ENCODE measurements at places on chromosomes 3 and 15. TPM values are rescaled to one million over a fixed set of nuclear protein-coding genes. Genes with fewer than 3 reads are reported as not detected.
A peak's percentile ranks its signal among the peaks of the same experiment; 100 is the strongest.

DNA sequence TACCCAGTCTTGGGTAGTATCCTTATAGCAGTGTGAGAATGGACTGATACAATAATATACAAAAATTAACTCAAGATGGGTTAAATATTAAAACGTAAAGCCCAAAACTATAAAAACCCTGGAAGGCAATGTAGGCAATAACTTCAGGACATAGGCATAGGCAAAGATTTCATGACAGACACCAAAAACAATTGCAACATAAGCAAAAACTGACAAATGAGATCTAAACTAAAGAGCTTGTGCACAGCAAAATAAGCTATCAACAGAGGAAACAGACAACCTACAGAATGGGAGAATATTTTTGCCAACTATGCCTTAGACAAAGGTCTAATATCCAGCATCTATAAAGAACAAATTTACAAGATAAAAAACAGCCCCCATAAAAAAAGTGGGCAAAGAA, 204.8 kb upstream of the CCDC54 start:
- DNase-seq = no peak

DNA sequence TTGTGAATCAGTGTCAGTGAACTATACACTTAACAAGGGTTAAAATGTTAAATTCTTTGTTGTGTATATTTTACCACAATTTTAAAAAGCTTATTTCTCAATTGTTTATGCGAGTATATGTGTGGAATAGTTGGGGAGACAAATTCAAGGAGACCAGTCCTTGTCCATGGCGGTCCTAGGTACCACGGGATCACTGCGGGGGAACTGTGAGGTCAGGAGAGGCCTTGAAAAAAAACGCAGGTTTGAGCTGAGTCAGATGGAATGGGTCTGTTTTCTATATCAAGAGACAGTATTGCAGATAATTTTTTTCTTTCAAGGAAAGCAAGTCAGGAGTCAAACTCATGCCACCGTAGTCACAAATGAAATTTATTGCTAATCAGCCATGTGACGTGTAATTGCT, 18.5 kb downstream of the IGF1R start:
- no peak for DNase-seq

DOCK3 gene
- 0.17 TPM for total RNA-seq

TRIM71 gene
- total RNA-seq = not detected

DNA sequence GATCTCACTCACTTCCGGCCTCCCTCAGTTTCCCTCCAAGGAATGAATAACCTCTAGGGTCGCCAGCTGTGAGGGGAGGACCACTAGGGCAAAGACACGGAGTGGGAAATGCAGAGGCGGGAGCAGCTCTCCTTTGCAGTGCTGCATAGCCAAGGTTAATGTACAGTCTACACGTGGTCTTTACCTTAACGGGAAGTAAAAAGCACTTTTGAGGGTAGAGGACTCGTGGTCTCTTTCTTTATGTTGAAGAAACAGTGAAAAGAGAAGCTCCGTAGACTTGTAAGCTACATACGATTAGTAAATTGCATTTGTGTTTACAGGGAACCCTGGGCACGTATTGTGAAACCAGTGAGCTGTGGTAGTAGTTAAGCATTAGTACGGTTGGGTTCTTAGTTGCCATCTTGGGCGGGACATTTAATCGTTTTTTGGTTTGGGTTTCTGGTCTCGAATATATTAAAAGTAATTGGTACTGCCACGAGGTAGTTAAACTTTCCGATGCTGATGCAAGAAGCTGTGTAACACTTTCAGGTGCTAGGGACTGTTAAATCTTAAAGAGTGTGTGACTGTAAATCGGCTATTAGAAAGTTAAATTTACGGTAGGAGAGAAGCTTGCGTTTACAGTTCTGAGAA, 828 bp downstream of the U2SURP start:
- DNase-seq = no peak

GRCh38 chr3:139299261-139300132, 44.3 kb upstream of the MRPS22 start:
- DNase-seq = no peak

GRCh38 chr15:50148362-50148963, 29.4 kb upstream of the ATP8B4 start:
- no peak for DNase-seq

GPR171 gene
- 1.5 TPM for total RNA-seq

CP gene
- total RNA-seq = 13.4 TPM

TMEM212 gene
- not detected for total RNA-seq

DNA sequence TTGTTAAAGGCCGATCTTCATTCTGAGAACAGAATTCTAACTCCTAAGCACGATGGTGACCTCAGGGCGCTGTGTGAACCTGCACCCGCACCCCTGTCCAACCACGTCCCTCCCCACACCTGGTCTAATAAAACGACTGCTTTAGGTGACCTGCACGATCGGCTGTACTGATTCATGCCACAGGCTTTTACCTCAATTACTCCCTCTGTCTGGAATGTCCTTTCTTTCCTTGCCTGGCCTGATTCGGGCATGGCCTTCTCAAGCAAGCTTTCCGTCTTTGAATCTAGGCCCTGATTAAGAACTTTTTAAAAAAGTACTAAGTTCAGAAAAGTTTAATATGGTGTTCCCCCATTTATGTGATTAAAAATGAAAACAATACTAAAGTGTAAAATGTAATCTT, 842 bp upstream of the U2SURP start:
- no peak for DNase-seq

BFSP2 gene
- not detected for total RNA-seq

TNNC1 gene
- 0.60 TPM for total RNA-seq

DNA sequence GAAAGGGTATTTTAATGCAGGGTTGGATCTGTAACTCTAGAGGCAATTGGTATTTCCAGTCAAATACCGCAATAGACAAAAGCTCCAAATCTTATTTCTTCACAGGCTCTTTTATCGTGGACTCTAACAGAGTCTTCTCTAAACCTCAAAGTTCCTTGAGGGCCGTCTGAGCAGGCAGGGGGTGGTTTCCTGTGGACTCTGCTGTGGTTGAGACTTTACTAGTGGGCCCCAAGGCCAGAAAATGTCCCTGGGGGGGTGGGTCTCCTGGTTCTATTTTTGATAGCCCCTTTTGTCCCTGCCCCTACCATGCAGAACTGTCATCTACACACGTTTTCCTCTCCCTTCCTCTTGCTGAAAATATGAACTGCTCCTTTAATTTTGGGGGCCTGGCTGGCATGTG, 80.1 kb downstream of the ASB7 start:
- DNase-seq = no peak

GRCh38 chr3:159739969-159740368, 248.7 kb upstream of the IL12A start:
- no peak for DNase-seq

DNA sequence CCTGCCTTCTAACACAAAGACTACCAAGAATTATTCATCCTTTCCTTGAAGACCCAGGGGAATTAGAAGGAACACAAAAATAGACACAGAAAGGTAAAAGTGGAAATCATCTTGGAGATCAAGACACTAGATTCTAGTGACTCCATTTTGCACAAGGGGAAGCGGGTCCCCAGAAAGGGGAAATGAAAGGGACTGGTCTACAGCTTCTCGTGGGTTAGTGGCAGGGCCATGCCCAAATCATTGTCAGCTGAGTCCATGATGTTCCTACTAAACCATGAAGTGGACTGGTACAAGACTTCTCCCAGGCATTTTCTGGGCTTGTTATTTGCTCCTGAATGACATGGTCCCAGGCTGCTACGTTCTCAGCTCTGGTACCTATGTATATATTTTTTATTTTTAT, 230.7 kb upstream of the TPRG1 start:
- DNase-seq = peak; percentile 31

DNA sequence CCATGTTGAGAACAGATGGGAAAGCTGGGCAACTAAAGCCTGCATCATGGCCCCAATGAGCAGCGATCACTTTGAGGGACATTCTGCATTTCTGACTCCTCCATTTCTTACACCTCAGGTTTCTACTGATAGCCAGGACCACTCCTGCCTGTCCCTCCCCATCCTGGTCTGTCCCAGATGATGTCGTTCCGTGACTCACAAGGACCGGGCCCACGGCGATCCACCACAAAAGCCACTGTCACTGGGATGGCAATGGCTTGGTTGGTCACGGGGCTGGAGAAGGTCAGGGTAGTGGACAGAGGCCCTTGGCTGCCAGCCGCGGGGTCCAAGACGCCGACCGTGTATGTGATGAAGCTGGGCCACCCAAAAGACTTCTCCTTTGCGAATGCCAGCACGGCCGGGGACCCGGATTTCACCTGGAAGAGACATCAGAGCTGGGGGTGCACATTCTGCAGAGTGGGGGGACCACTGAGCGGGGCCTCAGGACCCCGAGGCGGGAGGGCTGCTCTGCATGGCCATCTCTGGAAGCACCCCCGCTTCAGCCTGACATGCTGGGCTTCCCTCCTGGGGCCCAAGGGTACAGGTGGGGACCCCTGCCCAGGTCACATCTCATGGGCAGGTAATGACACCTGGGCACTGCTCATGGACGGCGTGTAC, 100.4 kb downstream of the NUP210 start:
- no peak for DNase-seq

PRRT3 gene
- 1.0 TPM for total RNA-seq

DNA sequence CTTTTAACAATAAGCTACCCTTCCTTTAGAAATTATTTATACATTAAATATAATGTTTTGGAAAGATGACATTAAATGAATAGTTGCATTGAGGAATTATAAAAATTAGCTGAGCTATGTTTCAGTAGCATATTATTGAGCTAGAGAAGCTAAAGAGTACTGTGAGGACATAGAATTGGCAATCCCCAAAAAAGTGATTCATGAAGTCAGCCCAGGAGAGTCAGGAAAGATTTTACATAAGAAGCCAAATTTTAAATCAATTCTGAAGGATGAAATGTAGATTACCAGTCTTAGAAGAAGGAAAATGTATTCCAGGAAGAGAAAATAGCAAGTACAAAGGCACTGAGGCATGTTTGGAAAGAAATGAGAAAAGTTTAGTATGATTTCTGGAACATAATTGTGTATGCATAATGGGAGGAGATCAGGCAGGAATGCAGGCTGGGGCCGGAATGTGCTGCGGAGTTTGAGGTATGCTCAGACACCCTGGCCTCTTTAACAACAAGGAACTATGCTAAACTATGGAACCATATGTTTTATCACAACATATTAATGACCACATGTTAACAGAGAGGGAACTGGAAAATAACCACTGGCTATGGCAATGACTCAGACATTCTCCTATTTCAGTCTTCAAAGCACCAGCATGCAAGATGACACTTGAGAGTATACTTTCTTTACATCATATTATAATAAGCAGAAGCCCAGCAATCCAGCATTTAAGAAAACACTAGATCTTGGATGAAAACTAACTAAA, 103.3 kb upstream of the COL8A1 start:
- DNase-seq = no peak

DNA sequence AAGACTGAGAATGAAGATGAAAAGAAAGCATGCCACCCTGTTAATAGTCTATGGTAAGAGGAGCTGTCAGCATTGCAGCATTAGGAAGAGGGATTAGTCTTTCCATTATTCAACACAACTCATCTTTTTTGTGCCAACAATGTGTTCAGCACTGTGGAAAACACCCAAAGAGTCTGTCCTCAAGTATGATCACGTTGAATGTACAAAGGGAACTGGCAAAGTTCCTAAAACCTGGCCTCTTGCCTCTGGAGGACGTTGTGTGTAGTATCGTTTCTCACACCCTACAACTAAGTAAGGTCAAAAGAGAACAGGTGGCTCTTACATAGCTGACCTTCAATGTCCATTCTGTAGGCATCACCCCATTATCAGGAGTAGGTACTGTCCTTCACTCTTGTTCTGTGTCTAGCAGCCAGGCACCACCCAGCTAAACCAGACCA, 147.9 kb upstream of the THBS1 start:
- no peak for DNase-seq

MUC20 gene
- 112 TPM for total RNA-seq

- no peak for DNase-seq
Observed at GRCh38 chr3:9795207-9795606, 2.3 kb downstream of the ARPC4 start.

DLEC1 gene
- total RNA-seq = 0.73 TPM

DNA sequence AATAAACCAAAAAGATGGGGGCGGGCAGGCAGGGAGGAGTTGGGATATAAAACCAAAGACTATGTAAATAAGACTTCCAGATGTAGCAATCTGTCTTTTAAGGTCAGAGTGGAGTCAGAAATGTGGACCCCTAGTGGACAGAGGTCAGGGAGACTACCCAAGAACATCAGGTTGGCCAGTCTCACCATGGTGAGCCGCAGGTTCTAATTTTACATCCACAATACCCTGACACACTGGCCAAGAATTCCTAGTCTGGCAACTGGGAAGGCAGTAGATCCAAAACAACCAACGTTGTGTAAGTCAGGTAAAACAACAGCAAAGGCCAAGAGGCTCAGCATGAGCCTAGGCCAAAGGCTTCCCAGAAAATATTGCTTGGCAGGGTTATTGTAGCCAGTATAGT, 203.4 kb downstream of the FOXP1 start:
- no peak for DNase-seq

DNA sequence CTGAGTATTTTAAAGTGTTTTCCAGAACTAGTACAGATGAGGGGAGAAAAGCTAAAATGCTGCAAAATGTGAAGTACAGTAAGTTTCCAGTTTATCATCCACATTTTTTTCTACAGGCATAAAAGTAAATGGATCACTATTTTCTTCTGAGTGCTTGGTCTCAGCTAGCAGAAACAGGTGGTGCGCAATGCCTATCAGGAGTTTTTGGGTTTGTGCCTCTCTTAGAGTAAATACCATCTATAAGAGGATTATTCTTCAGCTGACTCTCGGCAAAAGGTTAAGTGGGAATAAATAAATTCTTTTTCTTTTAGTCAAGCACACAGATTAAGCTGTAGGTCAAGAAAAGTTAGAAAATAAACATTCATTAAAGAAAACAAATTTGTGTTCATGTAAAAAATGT, 1027.7 kb downstream of the PLOD2 start:
- no peak for DNase-seq

- DNase-seq = no peak
Observed at GRCh38 chr3:63964681-63965485, 52.7 kb upstream of the SCAANT1 start.

DNA sequence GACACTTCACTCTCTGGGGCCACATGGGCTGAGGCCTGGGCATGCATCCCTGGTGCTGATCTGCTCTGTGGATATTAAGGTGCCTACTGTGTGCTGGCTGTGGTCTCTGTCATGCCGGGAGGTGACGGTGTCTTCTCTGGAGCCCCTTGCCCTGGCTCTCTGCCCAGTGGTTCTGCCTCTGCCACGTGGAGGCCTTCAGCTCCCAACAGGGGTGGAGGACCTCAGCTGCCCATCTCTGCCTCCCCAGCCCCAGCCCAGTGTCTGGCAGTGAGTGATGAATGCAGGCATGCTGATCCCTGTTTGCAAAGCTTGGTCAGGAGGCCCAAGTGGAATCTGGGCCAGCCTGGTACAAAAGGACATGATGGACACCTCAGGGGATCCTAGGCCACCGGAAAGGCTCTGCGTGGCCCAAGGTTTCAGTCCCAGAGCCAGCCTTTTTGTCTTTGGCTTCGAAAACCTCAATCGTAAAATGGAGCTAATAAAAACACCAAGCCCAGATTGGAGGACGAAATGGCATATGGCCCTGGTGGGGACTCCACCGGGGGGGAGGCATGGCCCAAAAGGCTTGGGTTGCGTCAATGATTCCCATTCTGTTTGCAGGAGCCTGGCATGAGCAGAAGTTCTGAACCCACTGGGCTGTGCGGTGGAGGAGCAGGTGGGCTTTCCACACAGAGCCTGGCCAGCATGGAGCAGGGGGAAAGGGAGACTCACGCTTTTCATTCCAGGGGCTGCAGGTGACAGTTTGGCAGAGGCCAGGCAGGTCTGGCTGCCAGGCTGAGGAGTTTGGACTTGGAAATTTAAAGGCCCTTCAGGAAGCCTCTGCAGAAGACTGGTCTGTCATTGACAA, 54.7 kb upstream of the KLF13 start:
- DNase-seq = peak; percentile 40

GOLGA6A gene
- not detected for total RNA-seq

- DNase-seq = no peak
Observed at GRCh38 chr15:92306663-92307062, 87.0 kb upstream of the ST8SIA2 start.

- DNase-seq = no peak
Observed at GRCh38 chr15:75943713-75944215, 40.1 kb downstream of the FBXO22 start.

All from mucosa of descending colon (tissue), 3 donors.